ENCODE measurements at places on chromosomes 1 and 21.

GRCh38 chr1:194372266-194372665 is 1185.9 kb upstream of the B3GALT2 start:
- no peak for DNase-seq

DNA sequence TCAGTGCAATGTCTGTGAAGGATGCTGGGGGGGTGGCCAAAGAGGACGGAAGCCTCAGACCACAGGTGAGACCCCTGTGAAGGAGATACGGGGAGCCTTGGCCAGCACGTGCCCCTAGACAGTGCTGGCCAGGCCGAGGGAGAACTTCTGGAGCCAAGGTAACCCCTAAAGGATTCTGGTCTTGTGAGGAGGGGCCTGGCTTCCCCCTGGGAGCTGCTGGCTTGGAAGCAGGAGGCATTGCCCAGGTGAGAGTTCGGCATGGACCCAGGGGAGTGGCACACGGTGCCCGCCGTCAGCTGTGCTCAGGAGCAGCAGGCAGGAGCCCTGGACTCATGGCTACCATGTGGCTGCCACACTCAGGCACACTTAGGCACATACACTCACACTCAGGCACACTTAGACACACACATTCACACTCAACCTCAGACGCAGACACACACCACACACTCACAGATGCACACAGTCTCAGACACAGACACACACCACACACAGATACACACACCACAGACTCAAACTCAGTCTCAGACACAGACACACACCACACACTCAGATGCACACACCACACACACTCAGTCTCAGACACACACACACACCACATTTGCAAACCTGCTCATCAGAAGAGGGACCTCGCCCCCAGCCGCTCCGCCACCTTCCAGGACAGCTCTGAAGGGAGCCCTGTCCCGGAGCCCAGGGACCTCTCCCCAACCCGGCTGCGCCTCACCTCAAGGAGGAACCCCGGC is 1.1 kb upstream of the COL6A2 start:
- no peak for DNase-seq

- no peak for DNase-seq
Measured at GRCh38 chr1:116772648-116773045, 18.4 kb downstream of the CD2 start.

- DNase-seq, result no peak
Measured at GRCh38 chr1:230271300-230272035, 154.7 kb downstream of the PGBD5 start.

DNA sequence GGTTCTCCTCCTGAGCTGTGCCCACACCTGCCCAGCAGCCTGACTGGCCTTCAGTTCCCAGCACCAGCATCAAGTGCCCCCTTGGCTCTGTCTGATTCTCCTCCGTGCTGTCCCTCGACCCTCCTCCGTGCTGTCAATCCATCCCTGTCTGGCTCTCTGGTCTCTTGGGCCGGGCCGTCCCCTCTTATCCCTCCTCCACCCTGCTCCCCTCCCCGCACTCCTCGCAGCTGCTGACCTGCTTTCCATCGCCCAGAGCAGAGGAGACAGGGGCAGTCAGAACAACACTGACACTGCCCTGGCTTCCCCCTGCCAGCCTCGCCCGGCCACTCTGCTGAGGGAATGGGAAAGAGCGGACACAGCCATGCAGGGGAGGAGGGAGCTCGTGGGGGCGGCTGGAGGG is 267.4 kb downstream of the CAMTA1 start:
- DNase-seq, result no peak

DNA sequence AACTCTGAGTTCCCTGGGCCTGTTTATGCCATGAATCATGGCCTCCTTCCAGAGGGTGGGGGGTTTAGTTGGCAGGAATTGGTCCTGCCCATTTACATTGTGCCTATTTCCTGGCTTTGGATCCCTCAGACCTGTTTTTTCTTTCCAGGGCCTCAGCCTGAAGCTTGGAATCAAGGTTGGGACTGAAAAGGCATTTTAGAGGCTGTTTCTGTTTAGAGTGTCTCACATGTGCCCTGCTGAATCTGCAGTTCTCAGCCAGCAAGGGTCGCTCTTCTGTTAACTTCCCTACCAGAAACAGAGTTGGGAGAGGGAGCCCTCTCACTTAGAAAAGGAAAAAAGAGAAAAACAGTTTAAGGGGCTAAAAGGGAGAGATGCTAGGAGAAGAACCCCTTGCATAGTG is 191.1 kb downstream of the PTPRC start:
- DNase-seq, result no peak

DNA sequence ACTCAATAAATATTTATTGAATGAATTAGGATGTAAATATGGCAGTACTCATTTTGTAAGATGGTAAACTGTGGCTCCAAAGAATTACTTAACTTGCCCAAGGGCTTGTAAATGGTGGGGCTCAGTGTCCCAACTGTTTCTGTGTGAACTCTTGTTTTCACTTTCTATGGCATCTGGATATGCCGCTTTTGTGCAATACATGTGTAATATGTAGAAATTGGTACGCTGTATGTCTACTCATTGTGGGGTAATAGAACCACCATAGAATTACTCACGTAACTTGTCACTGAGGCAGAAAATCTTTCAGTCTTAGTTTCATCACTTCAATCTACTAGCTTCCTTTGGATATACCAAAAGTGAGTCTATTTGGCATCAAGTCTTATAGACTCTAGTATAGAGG is 977 bp downstream of the PRPF3 start:
- DNase-seq, result peak; percentile 18

GRCh38 chr1:103459346-103459745 is 66.2 kb upstream of the RNPC3 start:
- no peak for DNase-seq

GRCh38 chr1:178875936-178876335 is 5.1 kb upstream of the ANGPTL1 start:
- DNase-seq, result no peak

DNA sequence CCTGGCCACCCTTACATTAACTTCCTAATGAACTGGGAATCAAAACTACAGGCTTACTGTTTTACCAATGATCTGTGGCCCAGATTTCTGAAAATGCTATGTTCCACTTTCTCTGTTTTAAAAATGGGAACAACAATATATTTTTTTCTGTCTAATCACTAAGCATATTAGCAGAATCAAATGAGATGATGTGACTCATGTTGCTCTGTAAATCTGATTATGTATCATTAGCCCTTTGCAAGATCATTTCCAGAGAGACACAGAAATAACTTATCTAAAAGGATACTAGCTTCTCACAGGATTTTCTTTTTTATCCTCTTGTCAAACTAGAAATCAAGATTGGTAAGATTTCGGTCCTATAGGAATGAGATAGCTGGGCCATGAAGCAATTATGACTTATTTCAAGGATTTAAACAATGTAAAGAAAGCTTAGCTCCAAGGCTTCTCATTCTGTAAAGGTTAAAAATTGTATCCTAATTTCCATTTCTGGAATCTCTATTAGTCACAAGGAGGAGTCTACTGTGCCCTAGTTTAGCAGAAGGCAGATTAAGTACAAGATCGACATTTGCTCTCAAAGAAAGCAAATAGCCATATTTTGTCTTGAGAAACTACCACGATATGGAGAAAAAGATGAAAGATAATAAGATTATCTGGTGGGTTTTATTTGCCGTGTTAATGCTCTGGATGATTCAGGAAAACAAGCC is 32.4 kb upstream of the CAMSAP2 start:
- no peak for DNase-seq

GRCh38 chr1:154729577-154729976 is 121.6 kb upstream of the ADAR start:
- DNase-seq, result no peak

DNA sequence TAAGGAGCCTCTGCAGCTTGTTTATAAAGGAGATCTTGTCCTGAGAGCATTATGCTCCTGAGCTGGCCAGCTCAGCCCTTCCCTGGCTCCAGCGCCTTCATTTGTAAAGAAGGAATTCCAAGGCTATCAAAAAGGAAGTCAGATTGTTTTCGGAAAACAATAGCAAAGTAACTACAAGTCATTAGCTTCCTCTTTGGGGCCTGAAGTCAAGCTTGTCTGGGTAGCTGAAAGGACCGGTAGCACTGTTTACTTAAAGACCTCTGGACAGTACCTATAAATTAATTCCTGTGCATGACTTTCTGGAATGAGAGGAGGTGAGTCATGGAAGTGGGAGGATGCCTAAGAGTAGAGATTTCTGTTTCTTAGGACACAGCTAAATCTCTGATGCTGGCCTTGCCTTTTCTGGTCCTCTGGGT is 20.7 kb upstream of the GJA5 start:
- no peak for DNase-seq

DNA sequence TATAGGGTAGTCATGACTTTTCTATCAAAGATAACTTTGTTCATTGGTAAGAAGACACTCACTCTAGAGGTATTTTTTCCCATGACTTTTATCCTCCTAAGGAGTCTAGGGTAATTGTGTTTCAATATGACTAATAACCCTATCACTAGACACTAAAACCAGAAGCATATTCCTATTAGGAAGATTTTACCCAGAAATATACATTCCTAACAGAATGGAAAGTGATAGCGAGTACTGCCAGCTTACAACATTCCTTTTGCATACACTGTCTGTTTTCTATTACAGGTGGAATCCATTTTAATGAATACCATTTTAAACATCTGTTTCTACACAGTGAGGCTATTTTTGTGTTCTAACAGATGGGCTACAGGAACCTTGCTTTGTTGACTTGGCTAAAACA is 31.4 kb upstream of the C1orf185 start:
- no peak for DNase-seq

DNA sequence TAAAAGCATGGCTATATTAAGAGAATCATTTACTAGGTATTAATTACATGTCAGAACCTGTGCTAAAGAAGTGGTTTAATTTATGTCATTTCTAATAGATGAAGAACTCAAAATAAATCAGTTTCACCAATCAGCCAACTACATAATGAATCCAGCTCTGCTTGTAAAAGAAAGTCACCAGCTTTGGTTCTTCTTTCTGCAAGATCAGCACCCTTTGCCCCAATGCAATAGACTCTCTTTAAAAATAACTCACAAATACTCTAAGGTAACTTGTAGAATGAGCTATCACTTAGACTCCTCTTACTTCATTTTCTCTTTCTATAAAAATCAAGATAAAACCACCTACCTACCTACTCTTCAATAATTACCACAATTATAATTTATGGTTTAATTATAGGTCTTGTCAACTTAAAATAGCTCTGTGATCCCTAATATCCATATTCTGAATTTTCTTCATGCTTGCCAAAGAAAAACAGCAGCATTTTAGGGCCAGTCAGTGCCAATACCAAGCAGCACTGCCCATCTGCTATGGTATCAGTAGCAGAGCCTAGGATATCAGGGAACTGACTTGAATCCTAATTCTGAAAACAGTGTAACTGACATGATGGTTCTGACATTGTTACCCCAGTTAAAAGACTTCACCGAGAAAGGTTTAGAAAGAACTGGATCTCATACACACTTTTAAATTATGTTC is 11.3 kb downstream of the SLC19A2 start:
- DNase-seq, result no peak

- no peak for DNase-seq
Measured at GRCh38 chr21:43603641-43604504, 55.4 kb downstream of the HSF2BP start.

DNA sequence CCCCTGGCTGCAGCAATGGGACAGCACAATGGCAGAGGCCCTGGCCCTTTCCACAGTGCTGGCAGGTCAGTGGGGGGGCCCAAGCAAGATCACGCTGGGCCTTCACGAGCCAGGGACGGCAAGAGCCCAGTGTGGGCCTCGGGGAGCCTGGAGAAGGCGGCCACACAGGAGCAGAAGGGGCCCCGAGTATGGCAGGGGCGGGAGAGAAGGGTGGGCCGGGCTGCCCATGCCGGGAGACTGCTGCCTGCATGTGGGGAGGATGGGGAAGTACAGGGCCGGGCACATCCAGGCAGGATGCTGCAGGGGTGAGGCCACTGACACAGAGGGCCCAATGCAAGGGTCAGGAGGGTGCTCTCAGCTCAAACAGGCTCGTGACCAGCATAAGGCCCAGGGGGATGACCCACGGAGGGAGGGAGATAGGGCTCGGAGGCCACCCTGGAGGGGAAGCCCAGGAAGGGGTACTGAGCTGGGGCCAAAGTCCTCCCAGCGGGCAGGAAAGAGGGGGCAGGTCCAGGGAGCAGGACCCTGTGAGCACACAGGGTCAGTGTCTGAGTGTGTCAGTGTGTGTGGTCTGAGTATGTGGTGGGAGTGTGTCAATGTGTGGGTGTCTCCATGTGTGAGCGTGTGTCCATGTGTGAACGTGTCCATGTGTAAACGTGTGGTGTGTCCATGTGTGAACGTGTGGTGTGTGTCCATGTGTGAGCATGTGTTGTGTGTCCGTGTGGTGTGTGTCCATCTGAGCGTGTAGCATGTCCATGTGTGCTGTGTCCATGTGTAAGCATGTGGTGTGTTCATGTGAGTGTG is 13.1 kb downstream of the SLC19A1 start:
- DNase-seq, result no peak

DNA sequence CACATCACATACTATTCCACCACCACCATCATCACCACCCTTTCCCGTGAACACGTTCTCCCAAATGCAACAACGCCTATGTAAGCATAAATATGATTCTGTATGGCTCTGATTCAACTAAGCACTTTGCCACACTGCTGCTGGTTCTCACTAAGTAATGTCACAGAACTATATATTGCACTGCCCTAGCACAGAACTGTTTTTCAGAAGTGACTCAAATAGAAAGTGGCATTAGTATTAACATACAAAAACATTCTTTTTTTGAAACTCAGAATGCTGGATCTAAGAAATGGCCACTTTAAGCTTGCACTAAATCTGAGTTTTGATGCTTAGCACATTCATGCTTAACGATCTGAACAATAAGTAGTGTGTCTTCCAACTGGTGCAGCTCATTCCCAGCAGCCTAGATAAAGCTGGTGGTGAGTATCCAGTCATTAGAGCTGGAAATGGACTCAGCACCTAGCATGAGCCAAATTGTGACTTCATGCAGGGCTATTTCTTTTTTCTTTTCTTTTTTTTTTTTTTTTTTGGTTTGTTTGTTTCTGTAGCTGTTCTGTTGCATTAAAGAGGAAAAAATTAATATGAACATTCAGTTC is 46.2 kb upstream of the ZC3H11B start:
- no peak for DNase-seq

GRCh38 chr1:236147521-236148469 is 5.5 kb downstream of the GPR137B start:
- no peak for DNase-seq

GRCh38 chr1:170556917-170557316 is 25.0 kb downstream of the GORAB start:
- no peak for DNase-seq

DNA sequence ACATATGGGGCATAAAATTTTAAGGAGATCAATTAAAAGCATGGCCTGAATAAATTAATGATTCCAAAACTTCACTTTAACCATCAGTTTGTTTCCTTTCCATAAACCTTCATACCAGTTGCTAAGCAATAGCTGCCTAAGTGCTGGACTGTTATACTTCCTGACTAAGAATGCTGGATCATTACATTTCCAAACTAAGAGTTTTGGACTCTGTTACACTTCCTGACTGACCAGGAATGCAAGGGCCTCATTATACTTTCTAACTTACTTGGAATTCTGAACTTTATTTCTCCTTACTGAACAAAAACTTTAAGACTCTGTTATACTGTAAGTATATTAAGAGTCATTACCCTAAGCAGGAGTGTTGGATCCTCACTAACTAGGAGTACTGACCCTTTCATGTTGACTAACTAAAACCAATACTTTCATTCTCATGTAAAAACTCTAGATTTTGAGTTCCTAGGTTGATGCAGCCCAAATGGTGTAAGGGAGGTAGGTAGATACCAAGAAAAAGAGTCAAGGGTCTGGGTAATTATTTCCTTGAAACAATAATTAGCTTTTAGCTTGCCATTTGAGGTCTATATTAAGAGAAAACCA is 118.2 kb downstream of the FAF1 start:
- no peak for DNase-seq

Data from stimulated activated CD4-positive, alpha-beta T cell treated with anti-CD3 and anti-CD28 coated beads, Interleukin-15, amount 100 ng/mL, for 48 hours (primary cell).